ENCODE measurements at places on chromosomes 12 and 14. TPM values are rescaled to one million over a fixed set of nuclear protein-coding genes. Genes with fewer than 3 reads are reported as not detected.

DNA sequence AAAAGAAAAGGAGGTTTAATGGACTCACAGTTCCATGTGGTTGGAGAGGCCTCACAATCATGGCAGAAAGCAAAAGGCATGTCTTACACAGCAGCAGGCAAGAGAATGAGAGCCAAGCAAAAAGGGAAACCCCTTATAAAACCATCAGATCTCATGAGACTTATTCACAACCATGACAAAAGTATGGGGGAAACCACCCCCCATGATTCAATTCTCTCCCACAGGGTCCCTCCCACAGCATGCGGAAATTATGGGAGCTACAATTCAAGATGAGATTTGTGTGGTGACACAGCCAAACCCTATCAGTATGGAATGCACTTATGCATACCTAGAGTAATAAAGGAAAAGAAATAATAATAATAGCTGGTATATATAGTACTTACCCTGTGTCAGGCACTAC, 4.5 kb upstream of the GLIPR1 start:
- no peak for DNase-seq
- H3K4me1 ChIP-seq: peaks cover 14% of the 10 kb centered on the region
- no peak overlapping the region for H3K4me3 ChIP-seq
- no peak overlapping the region for H3K27ac ChIP-seq
- H3K27me3 ChIP-seq: no peaks in the 10 kb centered on the region
- no peaks in the 10 kb centered on the region for H3K36me3 ChIP-seq

DNAJC22 gene
- total RNA-seq: 12.9 TPM

GRCh38 chr14:99166506-99166905, 105.5 kb downstream of the BCL11B start:
- no peak for DNase-seq
- no peaks in the 10 kb centered on the region for H3K4me1 ChIP-seq
- no peaks in the 10 kb centered on the region for H3K36me3 ChIP-seq
- H3K27ac ChIP-seq: no peak overlapping the region
- no peak overlapping the region for H3K4me3 ChIP-seq

GRCh38 chr12:121064116-121064515, 25.1 kb upstream of the OASL start:
- no peaks in the 10 kb centered on the region for H3K36me3 ChIP-seq
- no peak overlapping the region for H3K27ac ChIP-seq
- DNase-seq: no peak
- peaks cover 8% of the 10 kb centered on the region for H3K27me3 ChIP-seq
- no peak overlapping the region for H3K4me3 ChIP-seq
- no peaks in the 10 kb centered on the region for H3K4me1 ChIP-seq

Data from PC-3 (cell line).